ENCODE measurements at places on chromosomes 6 and 20.

GRCh38 chr20:4781637-4782377 is 60.1 kb downstream of the PRND start:
- no peak for DNase-seq

DNA sequence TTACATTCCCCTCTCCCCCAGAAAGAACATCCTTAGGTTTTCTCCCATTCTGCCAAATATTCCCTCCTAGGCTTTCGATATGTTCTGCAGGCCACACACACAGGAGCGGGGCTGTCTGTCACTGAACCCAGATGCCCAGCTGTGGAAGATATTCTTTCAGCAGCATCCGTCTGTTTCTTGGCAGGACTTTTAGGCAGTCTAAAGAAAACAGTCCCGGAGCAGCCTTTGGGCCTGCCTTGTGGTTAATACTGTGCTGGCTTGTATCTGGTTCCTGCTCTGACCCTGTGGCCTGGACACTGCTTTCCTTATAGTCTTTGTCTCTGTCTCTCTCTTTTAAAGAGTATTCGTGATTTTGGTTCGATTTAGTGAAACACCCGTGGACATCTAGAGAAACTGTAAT is 94.6 kb upstream of the SUPT3H start:
- DNase-seq, result no peak

DNA sequence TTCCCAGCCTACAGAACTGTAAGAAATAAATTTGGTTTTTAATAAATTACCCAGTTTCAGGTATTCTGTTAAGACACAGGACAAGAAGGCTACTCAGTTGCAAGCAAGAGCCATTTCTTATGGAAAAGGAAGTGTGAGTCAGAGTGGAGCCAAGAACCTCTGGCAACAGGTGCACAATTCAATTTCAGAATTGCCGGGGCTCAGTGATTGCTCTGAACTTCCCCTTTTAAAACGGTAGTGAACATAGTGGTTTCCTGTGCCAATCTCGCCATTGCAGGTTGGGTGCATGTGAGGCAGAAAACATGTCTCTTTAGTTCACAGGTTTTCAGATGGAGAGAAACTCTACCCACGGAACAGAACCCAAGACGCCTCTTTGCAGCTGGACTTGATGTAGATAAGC is 16.4 kb downstream of the PIGT start:
- DNase-seq, result no peak

GRCh38 chr6:17656092-17656491 is 50.6 kb downstream of the NUP153 start:
- DNase-seq, result no peak

DNA sequence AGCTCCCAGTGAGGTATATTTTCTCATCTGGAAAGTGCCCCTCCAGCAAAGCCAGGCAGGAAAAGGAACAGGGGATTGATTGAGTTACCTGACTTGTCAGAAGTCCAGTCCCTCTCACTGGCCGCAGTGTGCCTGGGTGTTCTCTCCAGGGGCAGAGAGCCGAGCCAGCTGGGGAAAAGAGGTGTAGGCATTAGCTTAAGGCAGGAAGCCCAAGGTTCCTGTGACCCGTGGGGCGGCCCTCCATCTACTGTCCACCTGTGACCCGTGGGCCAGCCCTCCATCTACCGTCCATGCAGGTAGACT is 2.7 kb downstream of the PSMG4 start:
- DNase-seq, result no peak

GRCh38 chr6:73389854-73390253 is 4.8 kb upstream of the DDX43 start:
- no peak for DNase-seq

- no peak for DNase-seq
Observed at GRCh38 chr6:148824291-148824690, 77.5 kb downstream of the UST start.

- no peak for DNase-seq
Observed at GRCh38 chr6:25550631-25551030, 101.4 kb upstream of the SCGN start.

DNA sequence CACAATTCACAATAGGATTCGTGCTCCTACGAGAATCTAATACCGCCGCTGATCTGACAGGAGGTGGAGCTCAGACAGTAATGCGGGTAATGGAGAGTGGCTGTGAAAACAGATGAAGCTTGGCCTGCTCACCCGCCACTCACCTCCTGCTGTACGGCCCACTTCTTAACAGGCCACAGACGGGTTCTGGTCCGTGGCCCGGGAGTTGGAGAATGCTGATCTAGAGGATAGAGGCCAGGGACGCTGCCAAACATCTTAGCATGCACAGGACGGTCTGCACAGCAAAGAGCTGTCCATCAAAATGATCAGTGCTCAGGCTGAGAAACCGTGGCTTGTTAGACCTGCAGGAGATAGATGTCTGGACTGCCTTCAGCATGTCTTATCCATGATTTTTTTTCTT is 186.4 kb downstream of the SASH1 start:
- DNase-seq, result no peak

- peak; percentile 41 for DNase-seq
Observed at GRCh38 chr6:10529231-10529801, 8.2 kb downstream of the GCNT2 start.

DNA sequence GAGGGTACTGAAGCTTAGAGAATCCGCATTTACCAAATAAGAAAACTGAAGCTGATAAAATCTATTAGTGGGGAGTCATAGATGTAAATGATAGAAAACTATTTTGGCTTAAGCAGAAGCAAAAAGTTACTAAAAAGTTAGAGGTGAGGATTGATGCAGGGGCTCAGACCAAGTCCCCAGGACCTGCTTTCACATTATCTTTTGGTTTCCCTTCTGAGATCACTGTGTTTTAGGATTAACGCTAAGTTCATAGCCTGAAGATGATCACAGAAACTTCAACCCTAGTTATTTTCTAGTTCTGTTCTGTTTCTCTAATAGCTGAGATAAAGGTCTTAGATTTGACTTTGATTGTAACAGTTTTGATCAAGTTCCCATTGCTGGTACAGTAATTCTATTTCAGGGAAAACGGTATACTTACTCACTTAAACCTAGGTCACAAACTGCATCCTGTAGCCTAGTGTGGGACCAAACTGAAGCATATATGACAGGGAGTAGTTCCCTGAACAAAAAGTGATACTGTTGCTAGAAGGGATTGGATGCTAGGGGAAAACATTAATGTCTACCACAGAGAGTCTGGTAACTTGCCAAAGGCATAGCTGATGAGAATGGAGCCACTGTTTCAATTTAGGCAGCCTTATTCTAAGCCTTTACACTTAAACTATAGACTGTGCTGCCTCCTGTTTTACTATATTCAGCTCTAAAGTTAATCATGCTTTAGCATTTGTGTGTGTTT is 13.1 kb downstream of the CYB5R4 start:
- DNase-seq, result peak; percentile 3

- no peak for DNase-seq
Observed at GRCh38 chr20:55978550-55978949, 26.8 kb downstream of the CBLN4 start.

DNA sequence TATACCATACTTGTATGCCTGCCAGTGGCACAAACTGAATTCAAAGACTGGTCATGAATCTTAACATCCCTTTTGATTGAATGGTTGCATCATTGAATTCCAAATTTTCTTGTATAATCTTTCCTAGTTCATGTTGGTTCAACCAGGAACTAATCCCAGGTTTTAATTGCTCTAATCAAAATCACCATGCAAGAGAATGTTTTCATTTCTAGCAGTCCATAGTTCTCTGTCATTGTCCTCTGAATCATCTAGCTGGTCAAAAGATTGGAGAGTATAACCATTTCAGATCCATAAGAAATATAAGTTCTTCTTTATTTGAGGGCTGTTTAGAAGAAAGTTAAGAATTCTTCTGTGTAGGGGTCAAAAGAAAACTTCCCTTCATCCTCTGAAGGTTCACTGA is 57.2 kb downstream of the ZNF292 start:
- no peak for DNase-seq

GRCh38 chr6:164749221-164750064 is 560.0 kb downstream of the C6orf118 start:
- DNase-seq, result no peak

GRCh38 chr6:53543359-53544216 is 1.3 kb downstream of the GCLC start:
- DNase-seq, result no peak

GRCh38 chr6:169638915-169639314 is 62.9 kb downstream of the WDR27 start:
- DNase-seq, result no peak

DNA sequence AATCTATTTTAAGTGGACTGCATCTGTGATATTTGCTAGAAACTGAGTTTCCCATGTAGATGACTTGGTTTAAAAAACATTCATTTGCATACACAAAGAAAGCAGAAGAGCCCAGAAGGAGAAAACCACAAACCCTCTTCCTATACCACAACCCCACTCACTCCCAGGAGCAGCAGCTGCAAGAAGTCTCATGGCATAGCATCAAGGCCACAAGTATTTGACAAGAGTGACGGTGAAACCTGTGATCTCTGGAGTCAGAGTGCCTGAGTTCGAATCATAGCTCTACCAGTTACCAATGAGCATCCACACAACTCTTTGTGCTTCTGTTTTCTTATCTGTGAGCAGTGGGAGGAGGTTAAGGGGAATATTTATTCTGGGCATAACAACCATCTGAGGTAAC is 44.7 kb upstream of the SIRPG start:
- peak; percentile 86 for DNase-seq

- no peak for DNase-seq
Observed at GRCh38 chr6:87243812-87244211, 78.6 kb upstream of the SMIM8 start.

All from suppressor macrophage treated with lipopolysaccharide for 4 hours (primary cell).